ENCODE measurements at places on chromosomes 12 and 14. TPM values are rescaled to one million over a fixed set of nuclear protein-coding genes. Genes with fewer than 3 reads are reported as not detected.

BMAL2 gene
- total RNA-seq: 26.0 TPM

RNFT2 gene
- total RNA-seq: 2.6 TPM

SYNE2 gene
- total RNA-seq: 9.7 TPM

NR2C1 gene
- total RNA-seq: 27.0 TPM

RASSF9 gene
- total RNA-seq: 0.43 TPM

PCED1B gene
- total RNA-seq: 54.7 TPM

POU6F1 gene
- 1.7 TPM for total RNA-seq

PLCZ1 gene
- total RNA-seq: not detected

TAS2R42 gene
- total RNA-seq: not detected

ABHD4 gene
- total RNA-seq: 55.3 TPM

ZBTB1 gene
- 25.2 TPM for total RNA-seq

GATC gene
- total RNA-seq: 25.2 TPM

SLC2A3 gene
- 5.2 TPM for total RNA-seq

MNAT1 gene
- 41.1 TPM for total RNA-seq

RFX4 gene
- total RNA-seq: not detected

MUCL1 gene
- not detected for total RNA-seq

VRK1 gene
- total RNA-seq: 26.2 TPM

KLRC1 gene
- not detected for total RNA-seq

BICDL1 gene
- 4.5 TPM for total RNA-seq

RTL1 gene
- total RNA-seq: 0.30 TPM

NELL2 gene
- not detected for total RNA-seq

DIO2 gene
- total RNA-seq: 9.2 TPM

CMA1 gene
- total RNA-seq: not detected

PTPRO gene
- not detected for total RNA-seq

IKZF4 gene
- 2.1 TPM for total RNA-seq

LUM gene
- total RNA-seq: 0.27 TPM

PTGER2 gene
- 1.5 TPM for total RNA-seq

GPRC5A gene
- total RNA-seq: 454 TPM

MSRB3 gene
- 24.6 TPM for total RNA-seq

GLI1 gene
- total RNA-seq: 9.9 TPM

PZP gene
- not detected for total RNA-seq

MANSC1 gene
- 4.8 TPM for total RNA-seq

RNASE9 gene
- total RNA-seq: not detected

LRP1 gene
- total RNA-seq: 20.2 TPM

SLC22A17 gene
- 6.1 TPM for total RNA-seq

FIGNL2 gene
- 0.16 TPM for total RNA-seq

C12orf54 gene
- total RNA-seq: not detected

CYP27B1 gene
- 1.4 TPM for total RNA-seq

LMO3 gene
- total RNA-seq: not detected
